Activated T-helper 17 cell treated with anti-CD3 and anti-CD28 coated beads, Interleukin-2, amount 50 U/mL, for 72 hours (primary cell): ENCODE measurements at places on chromosomes 12 and 14. TPM values are rescaled to one million over a fixed set of nuclear protein-coding genes. Genes with fewer than 3 reads are reported as not detected.

- ATAC-seq: no peak
Measured at GRCh38 chr12:87846045-87846444, 183.2 kb downstream of the C12orf50 start.

DNA sequence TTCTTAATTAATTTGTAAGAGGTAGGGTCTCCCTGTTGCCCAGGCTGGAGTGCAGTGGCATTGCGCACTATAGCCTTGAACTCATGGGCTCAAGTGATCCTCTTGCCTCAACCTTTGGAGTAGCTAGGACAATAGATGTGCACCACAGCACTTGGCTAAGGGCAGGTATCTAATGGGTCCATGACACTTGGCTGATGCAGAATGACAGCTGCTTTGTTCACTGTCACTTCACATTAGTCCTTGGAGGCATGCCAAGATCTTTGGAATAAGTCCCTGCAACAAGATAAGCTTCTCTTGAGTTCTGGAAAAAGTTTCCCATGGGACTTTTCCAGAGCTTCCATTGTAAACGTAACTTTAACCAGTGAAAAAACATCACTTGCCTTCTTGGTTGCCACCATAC lies 23.4 kb downstream of the COQ6 start:
- ATAC-seq: no peak

- no peak for ATAC-seq
Measured at GRCh38 chr12:26648066-26648465, 184.9 kb downstream of the ITPR2 start.

- ATAC-seq: no peak
Measured at GRCh38 chr14:48027115-48027514, 351.7 kb upstream of the MDGA2 start.

DNA sequence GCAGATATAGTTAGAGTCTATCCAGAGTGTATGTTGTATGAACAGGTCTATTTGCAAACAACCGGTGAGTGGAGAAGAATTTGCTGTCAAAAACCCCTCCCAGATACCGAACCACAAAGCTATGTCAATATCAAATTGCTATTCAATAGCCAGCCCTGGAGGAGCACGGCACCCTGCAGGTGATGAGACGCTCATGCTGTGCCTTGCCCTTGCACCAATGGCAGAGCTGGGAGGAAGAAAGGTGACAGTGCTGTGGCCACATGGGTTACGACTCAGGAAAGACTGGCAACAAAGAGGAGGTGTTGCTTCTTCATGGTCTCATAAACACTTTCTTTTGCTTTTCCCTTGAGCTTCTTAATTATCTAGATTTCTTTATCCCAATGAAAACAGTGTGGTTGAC lies 55.7 kb downstream of the PAX9 start:
- no peak for ATAC-seq

GRCh38 chr14:72651081-72651480 lies 242.8 kb downstream of the DPF3 start:
- ATAC-seq: no peak

SLC25A21 gene
- total RNA-seq: not detected
